ENCODE measurements at places on chromosomes 1 and 21. TPM values are rescaled to one million over a fixed set of nuclear protein-coding genes. Genes with fewer than 3 reads are reported as not detected.

DNA sequence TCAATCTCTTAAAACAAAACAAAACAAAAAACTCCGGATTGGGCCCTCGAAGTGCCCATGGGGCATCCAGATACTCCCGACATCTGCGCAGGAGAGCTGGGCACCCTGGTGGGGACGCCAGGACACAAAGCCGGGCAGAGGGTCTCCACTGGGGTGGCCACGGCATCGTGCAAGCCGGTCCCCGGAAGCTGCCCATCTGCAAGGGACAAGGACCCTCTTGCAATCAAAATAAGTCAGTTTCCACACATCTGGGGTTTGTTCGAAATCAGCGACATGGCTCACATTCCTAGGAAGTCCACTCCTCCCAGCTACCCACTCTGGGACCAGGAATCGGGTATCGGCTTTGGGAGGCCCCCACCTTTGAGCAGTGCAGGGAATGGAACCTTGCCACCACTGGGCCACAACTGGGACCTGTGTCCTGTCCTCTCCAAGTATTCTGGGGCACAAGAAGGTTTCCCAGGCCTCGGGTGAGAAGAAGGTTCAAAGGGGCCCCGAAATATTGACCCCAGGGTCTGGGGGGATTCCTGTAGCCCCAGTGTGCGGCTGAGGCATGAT lies 4.6 kb upstream of the PRDM16 start:
- no peak for DNase-seq

DNA sequence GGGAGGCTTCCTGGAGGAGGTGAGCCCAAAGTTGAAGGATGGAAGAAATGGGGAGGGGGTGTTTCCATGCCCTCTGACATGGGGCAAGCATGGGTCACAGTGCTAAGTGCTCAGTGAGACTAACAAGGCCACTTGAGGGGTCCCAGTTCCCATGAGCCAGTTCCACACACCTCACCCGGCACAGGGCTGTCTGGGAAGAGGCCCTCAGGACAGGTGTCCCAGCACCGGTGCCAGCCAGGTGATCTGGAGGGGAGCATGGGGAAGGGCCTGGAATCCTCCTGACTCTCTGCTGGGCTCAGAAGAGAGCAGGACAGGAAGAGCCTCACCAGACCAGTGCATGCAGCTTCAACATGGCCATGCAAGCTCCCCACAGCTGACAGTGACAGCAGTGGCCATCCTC lies 294.7 kb upstream of the VAMP3 start:
- DNase-seq: no peak

DNA sequence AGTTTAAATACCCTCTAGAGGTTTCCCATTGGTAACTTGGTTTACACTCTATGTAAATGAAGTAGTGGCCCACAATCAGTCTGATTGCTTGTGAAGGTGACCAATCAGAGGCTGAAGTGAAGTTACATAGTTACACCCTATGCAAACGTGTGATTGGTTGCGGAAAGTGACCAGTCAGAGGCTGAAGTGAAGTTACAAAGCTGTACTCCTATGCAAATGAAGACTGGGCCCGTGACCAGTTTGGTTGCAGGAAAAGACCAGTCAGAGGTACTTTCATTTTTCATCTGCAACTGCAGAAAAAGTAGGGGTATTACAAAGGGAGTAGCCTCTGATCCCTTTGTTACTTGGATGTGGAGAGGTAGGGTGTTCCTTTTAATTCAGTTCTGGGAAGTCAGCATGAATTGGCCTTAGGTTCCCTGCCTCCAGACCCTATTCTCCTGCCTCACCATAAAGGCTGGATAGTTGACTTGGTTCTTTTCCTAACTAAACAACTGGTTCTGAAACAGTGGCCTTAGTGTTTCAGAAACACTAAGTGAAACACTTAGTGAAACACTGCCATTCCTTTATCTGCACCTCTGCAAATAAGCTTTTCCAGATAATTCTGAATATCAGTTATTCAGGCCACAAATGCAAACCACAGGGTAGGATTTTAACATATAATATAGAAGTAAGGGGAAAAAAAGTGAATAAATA lies 39.3 kb downstream of the MAGI3 start:
- no peak for DNase-seq

- peak; percentile 46 for DNase-seq
These were observed 70.8 kb upstream of the TENT5C start for GRCh38 chr1:117534995-117535467.

GRCh38 chr1:8389958-8390535 lies 72.1 kb downstream of the SLC45A1 start:
- DNase-seq: no peak

GRCh38 chr1:165397944-165398343 lies 41.4 kb upstream of the LMX1A start:
- DNase-seq: no peak

DNA sequence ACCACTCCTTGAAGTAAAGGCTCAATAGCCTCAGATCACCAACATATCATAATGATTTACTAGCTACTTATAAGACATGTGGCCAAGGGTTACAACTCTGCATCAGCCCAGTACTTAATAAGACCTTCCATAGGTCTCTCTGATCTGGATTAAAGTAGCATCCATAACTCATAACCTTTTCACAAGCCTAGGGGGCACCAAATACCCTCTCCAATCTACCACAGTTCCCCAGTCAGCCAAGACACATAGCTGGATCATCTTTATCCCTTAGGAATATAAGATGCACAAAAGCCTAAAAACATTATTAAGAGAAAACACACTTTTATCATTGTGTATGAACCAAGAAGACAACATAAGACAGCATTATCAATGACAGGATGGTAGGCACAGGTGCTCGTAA lies 22.1 kb downstream of the SSX2IP start:
- DNase-seq: no peak

DNA sequence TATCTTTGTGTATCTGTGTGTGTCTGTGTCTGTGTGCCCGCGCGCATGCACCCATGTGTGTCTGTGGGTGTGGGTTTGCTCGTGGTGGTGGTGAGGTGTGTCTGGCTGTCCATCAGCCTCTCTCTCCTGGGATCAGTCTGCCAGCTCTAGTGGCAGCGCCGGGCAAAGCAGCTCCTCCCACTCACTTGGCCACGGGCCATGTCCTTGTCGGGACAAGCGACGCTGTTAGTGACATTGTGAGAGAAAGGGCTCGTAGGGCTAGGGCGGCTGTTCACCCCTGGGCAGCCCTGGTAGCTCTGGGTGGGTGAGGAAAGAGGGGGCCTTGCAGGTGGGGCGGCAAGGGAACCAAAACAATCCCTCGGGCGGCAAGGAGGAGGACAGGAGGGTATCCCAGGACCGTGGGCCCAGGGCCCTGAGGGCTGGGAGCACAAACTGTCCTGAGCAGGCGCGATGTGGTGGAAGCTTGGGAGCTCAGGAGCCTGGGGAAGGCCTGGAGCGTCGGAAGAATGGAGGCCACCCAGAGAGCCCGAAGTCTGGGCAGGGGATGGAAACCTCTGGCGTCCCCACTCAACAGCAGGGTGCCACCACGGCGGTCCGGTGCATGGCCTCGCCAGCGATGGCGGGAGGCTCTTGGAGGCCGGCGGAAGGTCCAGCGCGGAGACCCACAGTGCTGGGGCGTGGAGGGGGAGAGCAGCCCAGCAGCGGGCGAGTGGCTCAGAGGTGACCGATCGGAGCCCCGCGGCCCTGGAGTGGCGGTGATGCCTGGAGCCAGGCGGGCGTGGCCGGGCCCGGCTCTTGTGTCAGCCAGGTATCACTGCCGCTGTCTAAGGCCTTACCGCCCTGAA lies 140.5 kb downstream of the LIPI start:
- no peak for DNase-seq

DNA sequence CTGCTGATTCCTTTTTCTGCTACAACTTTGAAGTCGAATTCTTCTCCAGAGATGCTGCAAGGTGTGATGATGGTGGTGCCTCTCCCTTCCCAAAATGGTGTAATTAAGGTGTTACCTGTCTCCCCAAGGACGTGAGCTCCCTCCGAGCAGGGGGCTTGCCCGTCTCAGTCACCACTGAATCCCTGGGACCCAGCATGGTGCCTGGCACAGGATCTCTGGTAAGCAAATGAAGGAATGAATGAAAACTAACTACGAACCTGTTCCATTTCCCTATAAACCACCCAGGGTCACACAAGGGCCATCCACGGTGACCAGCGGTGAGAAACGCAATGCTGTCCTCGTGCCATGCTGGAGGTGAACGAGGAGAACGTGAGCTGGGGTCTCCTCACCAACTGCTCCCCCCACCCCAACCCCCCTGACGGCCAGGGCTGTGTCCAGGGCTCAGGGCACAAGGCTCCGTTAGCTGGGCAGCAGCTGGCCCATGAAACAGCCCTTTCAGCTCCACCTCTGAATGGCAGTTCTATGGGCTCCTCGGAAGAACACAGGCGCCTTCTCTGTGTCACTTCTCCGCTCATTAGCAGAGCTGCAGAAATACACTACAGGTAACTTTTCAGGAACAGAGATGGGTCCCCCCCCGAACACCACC lies 2.2 kb upstream of the MATN1 start:
- DNase-seq: no peak

DNA sequence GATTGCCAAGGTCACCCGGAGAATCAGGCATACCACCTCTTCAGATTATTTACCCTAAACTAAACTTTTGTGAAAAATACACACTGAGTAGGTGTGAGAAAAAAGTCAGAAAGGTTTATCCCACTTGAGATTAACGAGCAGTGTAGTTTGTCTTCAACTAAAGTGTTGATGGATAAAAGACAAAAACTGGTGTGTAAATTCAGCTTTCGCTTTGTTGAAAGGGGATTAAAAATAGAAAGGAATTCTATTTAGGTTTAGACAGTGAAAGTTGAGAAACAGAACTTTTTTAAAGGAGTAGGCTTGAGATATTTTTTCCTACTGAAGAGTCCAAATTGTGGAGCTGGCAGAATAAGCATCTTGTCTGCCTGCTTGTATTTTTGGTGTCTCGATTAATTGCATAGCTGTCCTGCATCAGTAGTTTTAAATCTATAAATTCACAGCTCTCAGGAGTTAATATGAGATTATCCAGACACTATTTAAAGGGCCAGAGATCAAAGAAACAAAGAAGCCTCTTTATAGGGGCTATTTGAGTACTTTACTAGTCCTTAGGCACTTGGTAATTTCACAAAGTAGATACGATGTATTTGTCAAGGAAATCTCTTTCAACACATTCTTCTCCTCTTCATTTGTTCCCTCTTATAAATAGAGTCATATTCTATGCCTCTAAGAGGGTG lies 46.7 kb upstream of the RABGAP1L start:
- DNase-seq: no peak

Gene SH2D1B
- 0.19 TPM for polyA plus RNA-seq

DNA sequence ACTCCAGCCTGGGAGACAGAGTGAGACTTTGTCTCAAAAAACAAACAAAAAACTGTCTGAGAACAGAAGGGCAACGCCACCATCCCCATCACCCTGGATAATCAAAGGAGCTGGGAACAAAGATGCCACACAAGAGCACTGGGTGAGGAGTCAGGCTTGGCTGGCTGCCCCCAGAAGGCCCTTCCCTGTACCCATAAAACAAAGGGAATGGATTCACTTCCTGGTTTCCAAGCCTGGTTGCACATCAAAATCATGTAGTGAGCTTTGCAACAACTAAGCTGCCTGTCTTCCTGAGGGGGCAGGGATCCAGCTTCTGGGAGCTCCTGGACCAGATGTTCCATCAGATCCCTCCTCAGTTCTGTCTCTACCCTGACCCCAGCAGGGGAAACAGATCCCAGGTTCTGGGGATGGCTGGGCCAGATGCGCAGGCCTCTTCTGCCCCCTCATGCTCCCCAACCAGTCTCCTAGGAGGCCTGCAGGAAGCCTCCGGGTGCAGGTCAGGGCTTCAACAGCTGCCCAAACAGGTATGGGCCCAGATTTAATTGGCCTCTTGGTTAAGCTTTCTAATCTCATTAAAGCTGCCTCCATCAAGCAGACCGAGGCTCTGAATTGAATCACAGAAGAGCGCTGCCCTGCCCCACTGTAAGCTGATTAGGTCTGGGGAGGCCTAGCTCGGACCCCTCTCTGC lies 97.8 kb downstream of the MRPL37 start:
- DNase-seq: no peak

DNA sequence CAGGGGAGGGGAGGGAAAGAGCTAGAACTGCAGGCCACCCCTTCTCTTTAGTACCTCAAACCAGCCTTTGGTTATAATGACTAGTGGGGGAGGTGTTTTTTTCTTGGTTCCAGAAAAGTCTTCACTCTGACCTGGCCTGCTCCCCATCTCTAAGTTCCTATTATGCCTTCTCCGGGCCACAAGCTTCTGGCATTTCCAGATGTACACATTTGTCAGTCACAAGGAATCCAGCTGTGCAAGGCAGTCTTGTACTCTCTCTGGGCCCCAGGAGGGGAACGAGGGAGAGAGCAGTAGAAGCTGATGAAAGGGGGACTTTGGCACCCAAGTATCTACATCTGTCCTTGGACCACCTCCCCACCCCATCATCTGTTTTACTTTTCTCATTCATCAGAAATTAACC lies 2.7 kb upstream of the FALEC start:
- no peak for DNase-seq

GRCh38 chr1:21307210-21307609 lies 16.9 kb upstream of the ECE1 start:
- DNase-seq: no peak

GRCh38 chr1:25649505-25650288 lies 33.1 kb downstream of the MAN1C1 start:
- DNase-seq: no peak

- DNase-seq: no peak
These were observed 13.2 kb downstream of the NAV1 start for GRCh38 chr1:201551877-201552731.

All from left renal pelvis (tissue), 4 donors.